Activated CD4-positive, alpha-beta T cell treated with anti-CD3 and anti-CD28 coated beads for 4 hours (primary cell): ENCODE measurements at places on chromosomes 6 and 20.

DNA sequence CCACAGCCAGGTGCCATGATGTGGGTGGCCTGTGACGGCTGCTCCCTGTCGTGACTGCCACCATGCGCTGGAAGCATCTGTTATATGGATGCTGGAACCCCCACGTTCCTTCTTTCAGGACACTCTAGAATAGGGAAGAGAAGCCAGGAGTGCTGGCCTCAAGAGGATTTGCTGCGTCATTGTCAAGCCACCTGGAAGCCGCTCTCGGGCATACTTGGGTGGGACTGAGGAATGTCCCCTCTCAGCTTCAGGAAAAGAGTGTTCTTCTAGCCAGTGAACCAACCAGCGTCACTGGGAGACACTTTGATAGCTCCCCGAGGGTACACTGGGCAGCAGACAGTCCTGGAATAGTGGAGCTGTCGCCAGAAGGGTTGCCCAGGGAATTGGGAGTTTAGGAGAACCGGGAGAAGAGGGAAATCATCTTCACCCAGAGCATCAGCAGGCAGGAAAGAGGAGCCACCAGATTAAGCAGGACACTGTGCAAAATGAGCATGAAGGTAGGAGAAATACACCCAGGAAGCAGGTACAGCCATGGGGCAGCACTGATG, 130.8 kb upstream of the SASH1 start:
- no peak for DNase-seq

DNA sequence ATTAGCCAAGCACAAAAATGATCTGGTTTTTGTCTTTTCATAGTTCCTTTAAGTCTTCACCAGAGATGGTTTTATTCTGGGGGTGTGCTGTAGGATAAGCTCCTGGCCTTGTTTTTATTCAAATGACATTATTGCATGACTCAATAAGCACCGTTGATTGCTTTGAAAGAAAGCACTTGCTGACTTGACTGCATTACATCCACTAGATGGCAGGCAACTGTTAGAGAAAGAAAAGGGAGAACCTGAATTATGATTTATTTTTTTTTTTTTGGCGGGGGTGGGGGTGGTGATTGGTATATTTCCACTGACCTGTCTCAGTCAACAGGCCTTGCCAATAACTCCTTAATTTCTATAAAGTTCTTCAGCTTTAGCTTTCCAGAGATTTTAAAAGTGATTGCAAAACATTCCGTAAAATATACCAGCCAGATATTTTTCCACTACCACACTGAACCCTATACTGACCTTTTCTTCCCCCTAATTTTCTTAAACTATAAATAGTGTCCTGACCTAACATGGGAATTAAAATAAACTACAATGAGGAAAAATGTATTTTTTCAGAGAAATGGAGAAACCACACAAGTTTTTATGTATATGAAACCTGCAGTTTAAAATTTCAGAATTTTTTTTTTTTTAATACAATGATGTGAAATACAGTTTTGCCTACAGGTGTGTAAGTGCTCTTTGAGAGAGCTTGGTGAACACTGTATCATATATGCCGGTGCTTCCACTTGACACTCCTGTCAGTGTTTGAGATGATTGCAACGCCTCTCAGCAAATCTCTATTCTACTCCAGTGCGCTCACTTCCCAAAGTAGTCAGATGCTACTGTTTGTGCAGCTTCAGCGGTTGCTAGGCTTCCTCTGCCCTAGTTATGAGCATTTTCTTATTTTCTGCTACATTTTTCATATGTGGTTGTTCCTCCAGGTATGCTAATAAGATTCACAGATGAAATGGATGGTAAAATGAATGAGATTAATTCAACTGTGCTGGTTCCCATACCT, 274.3 kb downstream of the CD109 start:
- DNase-seq = no peak

GRCh38 chr20:20835897-20836296, 123.5 kb upstream of the RALGAPA2 start:
- no peak for DNase-seq

DNA sequence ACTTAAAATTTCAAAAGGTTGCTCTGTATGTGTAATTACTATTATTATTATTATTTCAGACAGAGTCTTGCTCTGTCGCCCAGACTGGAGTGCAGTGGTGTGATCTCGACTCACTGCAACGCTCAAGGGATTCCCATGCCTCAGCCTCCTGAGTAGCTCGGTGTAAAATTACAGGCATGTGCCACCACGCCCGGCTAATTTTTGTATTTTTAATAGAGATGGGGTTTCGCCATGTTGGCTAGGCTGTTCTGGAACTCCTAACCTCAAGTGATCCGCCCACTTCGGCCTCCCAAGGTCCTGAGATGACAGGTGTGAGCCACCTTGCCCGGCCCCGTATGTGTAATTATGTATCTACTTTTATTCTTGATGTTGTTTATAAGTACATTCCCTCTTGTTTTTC, 65.3 kb upstream of the ZNF217 start:
- DNase-seq = no peak

GRCh38 chr20:57380081-57380750, 11.0 kb upstream of the RBM38 start:
- no peak for DNase-seq

DNA sequence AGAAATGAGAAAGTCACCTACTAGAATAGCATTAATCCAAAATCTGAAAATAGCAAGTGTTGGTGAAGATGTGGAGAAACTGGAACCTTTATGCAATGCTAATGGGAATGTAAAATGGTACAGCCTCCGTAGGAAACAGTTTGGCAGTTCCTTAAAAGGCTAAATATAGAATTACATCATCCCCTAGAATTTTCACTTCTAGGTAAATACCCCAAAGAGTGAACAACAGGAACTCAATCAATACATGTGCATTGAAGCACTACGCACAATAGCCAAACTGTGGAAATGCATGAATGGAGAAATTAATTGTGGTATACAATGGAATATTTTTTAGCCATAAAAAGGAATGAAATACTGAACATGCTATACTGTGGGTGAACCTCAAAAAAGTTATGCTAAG, 982.0 kb upstream of the FLRT3 start:
- DNase-seq = no peak

DNA sequence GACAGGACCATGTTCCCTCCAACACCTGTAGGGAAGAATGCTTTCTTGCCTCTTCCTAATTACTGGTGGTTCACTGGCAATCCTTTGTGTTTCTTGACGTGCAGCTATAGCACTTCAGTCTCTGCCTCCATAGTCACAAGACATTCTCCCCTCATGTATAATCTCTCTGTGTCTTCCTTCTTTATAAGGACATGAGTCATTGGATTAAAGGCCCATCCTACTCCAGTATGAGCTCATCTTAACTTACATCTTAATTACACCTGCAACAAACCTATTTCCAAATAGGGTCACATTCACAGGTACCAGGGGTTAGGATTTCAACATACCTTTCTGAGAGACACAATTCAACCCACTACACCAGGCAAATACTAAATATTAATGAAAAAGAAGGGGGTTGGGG, 213.6 kb downstream of the RNGTT start:
- DNase-seq = no peak

GRCh38 chr20:19784511-19785172, 26.6 kb downstream of the RIN2 start:
- peak; percentile 2 for DNase-seq

GRCh38 chr6:129307845-129308244, 402.1 kb downstream of the ARHGAP18 start:
- no peak for DNase-seq

DNA sequence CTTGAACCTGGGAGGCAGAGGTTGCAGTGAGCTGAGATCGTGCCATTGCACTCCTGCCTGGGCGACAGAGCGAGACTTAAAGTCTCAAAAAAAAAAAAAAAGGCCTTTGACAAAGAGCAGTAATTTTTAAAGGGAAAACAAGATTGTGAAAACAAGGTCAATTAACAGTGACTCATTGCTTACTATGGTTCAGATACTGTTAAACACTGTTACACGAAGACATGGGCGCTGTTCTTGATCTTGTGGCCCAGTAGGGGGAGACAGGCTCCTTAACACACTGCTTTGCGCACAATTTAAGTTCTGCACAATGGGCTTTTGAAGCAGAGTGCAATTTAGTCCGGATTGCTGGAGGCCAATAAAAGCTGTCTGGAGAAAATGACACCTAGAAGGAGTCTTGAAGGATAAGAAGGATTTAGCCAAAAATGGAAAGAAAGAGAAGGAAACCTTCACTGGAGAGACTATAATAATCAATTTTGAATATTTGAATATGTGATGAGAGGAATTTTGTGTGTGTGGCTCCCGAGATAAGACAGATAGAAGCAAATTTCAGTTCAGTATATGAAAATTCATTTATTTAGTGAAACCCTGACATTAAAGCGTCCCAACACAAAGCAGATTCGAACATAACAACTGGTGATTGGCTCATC, 6.0 kb upstream of the LATS1 start:
- DNase-seq = peak; percentile 40

DNA sequence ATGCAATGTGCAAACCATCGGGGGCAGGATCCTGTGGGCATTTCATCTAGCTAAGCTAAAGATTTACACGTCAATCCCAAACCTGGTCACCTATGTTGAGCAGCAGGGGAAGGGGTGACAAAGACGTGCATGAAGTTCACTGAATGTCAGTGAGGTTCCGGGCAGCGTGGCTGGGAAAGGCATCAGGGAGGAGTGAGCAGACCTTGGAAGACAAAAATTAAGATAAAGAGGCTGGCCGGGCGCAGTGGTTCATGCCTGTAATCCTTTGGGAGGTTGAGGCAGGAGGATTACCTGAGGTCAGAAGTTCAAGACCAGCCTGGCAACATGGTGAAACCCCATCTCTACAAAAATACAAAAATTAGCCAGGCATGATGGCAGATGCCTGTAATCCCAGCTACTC, 126.1 kb downstream of the PREX1 start:
- no peak for DNase-seq

- DNase-seq = peak; percentile 47
Measured at GRCh38 chr6:28542440-28543296, 17.0 kb downstream of the GPX5 start.

- DNase-seq = no peak
Measured at GRCh38 chr20:17226410-17227218, at the start of gene PCSK2. PCSK2 (plus strand) TSS chr20:17227040; CDS start chr20:17227306, 266 bp downstream.

DNA sequence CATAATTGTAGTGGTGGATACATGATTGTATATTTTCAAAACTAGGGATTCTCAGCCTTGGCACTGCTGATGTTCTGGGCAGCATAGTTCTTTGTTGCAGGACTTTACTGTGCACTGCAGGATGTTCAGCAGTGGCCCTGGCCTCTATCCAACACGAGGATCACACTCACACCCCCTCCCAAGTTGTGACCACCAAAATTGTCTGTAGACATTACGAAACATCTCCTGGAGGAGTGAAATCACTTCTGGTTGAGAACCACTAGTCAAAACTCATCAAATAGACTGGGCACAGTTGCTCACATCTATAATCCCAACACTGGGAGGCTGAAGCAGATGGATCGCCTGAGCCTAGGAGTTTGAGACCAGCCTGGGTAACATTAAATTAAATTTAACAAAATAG, 123.1 kb upstream of the CDYL start:
- no peak for DNase-seq

DNA sequence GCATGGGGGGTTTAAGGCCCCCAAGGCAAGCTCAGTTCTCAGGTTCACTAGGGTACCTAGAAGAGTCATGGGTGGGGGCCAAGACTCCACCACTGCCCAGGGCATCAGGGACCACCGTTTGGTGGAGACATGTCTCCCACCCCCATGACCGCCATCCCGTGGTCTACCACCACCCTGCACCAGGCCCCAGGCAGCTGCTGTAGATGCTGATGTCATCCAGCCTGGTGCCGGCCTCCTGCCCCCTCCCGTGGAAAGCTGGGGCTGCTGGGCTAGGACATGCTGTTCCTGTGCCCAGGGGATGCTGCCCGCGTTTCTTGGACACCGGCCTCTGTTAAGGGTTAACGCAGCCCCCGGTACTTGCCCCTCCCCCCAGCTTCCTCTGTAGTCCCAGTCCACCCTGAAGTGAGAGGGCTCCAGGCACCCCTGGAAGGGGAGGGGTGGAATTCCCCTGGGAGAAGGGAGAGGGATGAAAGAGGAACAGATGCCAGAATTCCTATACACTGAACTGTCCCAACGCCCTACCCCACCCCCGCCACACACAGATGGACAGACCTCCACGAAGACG, 587 bp downstream of the IP6K3 start:
- no peak for DNase-seq

GRCh38 chr6:52310932-52311331, 26.4 kb upstream of the MCM3 start:
- DNase-seq = no peak

DNA sequence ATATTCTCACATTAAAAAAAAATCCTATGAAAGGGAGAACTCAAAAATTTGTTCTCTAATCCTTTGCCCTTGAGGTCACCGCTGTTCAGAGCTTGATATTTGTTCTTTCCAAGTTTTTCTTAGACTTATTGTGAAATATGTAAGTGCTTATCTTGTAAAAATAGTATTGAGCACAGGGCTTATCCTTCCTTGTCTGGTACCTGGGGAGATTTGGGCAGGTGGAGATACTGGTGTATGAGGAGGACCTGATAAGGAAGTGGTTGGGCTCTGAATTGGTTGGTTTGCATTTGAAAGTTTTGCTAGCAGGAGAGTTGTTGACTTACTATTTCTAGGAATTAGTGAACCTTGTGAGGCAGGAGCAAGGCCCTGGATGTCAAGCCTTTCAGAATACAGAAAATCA, 28.9 kb upstream of the ANKEF1 start:
- DNase-seq = no peak

- DNase-seq = no peak
Measured at GRCh38 chr6:131042664-131043063, 20.4 kb downstream of the EPB41L2 start.

- DNase-seq = no peak
Measured at GRCh38 chr6:103983860-103984259, 875.9 kb downstream of the HACE1 start.

GRCh38 chr6:131398176-131398575, 174.8 kb upstream of the ARG1 start:
- no peak for DNase-seq

DNA sequence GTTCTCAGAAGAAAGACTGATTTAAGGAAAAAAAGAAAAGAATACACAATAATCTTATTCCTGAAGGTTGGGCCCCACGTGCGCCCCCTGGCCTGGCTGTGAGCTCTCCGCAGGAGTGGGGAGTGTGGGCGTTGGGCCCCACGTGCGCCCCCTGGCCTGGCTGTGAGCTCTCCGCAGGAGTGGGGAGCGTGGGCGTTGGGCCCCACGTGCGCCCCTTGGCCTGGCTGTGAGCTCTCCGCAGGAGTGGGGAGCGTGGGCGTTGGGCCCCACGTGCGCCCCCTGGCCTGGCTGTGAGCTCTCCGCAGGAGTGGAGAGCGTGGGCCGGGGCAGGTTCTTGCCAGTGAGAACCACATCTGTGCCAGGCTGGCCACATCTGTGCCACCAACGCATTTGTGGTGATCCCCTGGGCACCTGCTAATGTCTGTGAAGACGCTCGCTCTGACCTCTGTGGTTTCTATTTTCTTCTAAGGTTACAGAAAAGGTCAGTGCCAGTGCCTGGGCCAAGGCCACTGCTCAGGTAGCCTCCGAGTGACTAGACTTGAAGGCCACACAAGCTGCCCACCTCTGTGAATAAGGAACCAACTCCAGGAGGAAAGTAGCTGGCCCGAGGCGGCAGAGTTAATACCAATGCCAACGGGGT, 41.0 kb downstream of the WDR27 start:
- no peak for DNase-seq
